ENCODE measurements at places on chromosomes 12 and 14.

DNA sequence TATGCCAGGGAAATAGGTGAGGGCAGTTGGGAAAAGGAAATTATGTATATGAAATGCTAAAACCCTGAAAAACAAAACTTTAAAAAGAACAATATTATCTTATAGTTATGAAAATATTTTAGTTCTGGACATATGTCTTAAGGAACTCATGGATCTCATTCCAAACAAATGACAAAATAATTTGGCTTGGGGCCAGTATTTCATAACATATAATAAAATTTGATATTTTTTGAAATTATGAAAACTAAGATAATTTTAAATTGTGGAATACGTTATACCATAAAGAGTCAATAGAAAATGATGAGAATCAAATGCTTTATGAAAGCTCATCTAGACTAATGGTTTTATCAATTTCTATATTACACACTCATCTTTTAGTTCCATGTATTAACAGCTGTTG lies 173.8 kb upstream of the DCN start:
- DNase-seq: no peak

- no peak for DNase-seq
Measured at GRCh38 chr12:21607701-21608100, 3.1 kb upstream of the GYS2 start.

- no peak for DNase-seq
Measured at GRCh38 chr12:80937391-80938238, at the start of gene LIN7A. Gene LIN7A, minus strand, starts transcription at chr12:80937934. Its CDS starts 212 bp downstream, at chr12:80937722.

DNA sequence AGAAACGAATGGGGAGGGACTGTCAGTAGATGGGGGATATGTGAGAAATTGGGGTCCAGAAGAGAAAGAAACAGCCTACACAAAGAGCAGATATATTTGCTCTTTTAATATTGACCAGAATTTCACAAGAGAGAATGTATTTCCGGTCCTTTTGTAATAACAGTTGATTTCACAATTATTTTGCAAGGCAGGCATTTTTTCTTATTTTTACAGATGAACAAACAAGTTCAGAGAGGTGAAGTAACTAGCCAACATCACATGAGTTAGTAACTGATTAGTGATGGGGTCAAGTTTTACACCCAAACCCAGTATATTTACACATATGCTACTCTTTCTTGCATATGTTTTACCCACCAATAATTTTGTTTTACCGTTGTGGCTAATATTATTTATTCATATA lies 188.2 kb downstream of the NAV3 start:
- DNase-seq: no peak

- DNase-seq: no peak
Measured at GRCh38 chr12:12008232-12008850, 62.4 kb upstream of the BCL2L14 start.

DNA sequence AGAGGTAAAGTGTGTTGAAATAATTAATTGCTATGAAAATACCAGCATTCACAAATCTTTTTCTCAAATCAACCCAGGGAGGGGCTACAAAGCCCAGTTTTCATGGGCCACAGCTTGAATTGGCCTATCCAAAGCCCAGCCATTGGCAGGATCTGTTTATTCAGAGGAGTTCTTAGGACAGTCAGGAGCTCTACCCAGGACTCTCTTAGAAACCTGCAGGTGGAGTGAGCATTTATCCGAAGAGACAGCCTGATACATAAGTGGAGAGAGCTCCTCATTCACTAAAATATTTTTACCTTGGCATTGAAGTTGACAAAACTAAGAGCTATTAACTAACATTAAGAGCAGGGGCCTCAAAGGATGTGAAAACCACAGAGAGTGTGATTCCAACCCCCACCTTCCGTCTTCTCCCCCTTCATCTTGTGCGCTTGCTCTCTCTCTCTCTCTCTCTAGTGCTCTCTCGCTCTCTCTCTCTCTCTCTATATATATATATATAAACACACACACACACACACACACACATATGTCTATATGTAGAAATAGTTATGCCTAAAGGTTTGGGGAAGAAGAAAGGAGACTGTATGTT lies 315.5 kb downstream of the SNAPC1 start:
- DNase-seq: no peak

DNA sequence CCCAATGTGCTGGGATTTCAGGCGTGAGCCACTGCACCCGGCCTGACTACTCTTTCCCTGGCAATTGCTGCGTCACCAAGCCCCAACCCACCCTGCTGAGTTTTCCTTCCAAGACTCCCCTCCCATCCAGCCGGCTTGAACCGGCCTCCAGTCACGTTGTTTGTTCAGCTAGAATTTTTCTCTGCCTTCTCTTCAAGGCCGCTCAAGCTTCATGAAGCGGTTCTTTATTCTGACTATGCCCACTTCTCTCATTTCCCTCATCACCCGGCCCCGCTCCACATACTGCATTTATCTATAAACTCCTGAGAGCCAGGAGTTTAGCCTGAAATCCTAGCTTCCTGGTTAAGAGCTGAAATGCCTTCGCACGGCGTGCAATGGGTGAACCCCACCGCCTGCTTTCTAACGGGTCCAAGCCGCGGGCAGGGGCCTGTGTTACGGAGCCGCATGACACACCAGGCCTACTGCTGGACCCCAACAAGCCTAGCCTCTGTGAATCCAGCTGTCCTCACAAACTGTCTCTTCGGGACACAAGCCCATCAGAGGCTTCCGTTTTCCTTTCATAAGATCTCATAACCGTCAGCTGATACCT lies 999 bp upstream of the DCAF4 start:
- DNase-seq: no peak

GRCh38 chr12:2383325-2384028 lies 330.7 kb downstream of the CACNA1C start:
- DNase-seq: no peak

Data from stimulated activated CD8-positive, alpha-beta memory T cell treated with anti-CD3 and anti-CD28 coated beads, Interleukin-4, amount 100 ng/mL, for 4 hours (primary cell).